Hair follicle dermal papilla cell (primary cell): ENCODE measurements at places on chromosomes 7 and 10. TPM values are rescaled to one million over a fixed set of nuclear protein-coding genes. Genes with fewer than 3 reads are reported as not detected.

UCMA gene
- total RNA-seq: not detected in 2 replicates

POU6F2 gene
- not detected in 2 replicates for total RNA-seq

AKR1D1 gene
- not detected in 2 replicates for total RNA-seq

OR9A2 gene
- total RNA-seq: not detected in 2 replicates

NODAL gene
- total RNA-seq: not detected in 2 replicates

DNAH11 gene
- 0.32 TPM in 1 of 2 replicates, not detected in the other for total RNA-seq

OR2A5 gene
- total RNA-seq: not detected in 2 replicates

RAPGEF5 gene
- total RNA-seq: 0.49 and 0.85 TPM in 2 replicates

CYP2C9 gene
- total RNA-seq: not detected in 2 replicates

CTBP2 gene
- total RNA-seq: 78.2 and 95.4 TPM in 2 replicates

HOXA2 gene
- total RNA-seq: 0.12 and 0.32 TPM in 2 replicates

CCDC172 gene
- total RNA-seq: not detected in 2 replicates
